ENCODE measurements at places on chromosomes 7 and 10. TPM values are rescaled to one million over a fixed set of nuclear protein-coding genes. Genes with fewer than 3 reads are reported as not detected.

DNA sequence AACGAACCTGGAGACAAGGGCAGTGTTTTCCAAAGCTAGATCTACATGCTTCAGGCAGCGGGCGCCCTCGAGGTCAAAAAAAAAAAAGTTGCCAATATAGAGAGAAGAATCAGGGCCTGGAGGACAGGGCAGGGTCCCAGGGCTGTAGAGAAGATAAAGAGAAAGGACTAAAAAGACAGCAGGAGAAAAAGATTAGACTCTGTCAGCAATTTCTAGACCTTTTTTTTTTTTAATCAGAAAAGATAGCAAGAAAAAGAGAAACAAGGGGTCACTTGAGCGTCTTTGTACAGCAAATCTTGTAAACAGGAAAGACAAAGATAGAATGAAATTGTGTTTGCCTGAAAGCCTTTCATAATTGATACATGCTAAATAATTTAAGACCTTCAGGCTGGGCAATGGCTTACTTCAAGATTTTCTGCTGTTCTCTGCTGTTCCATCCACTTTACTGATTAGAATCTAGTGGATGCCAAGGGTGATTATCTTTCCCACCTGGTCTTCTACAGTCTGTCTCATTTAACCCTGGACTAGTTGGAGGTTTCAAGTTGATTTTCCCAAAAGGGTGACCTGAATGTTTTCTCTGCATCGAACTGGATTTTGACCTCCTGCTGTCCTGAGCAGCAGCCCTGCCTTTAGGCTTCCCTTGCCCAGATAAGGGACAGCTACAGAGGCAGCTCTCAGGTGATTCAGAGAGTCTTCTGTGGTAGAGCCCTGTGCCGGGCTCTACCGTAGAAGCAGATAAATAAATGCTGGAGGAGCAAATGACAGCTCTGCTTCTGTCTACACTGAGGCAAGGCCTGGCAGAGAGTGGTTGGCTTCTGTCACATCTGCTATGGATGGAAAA, 5.1 kb downstream of the LMOD2 start:
- no peaks in the 10 kb centered on the region for H3K27me3 ChIP-seq
- no peak overlapping the region for H3K27ac ChIP-seq
- H3K36me3 ChIP-seq = no peaks in the 10 kb centered on the region
- H3K4me1 ChIP-seq = no peaks in the 10 kb centered on the region
- DNase-seq = no peak

- DNase-seq = no peak
- H3K27me3 ChIP-seq = no peaks in the 10 kb centered on the region
- H3K27ac ChIP-seq = no peak overlapping the region
- no peaks in the 10 kb centered on the region for H3K4me1 ChIP-seq
These were observed 33.0 kb downstream of the TMEM106B start for GRCh38 chr7:12244129-12244528.

GRCh38 chr7:151679071-151679708, 159.5 kb upstream of the RHEB start:
- no peak overlapping the region for H3K27ac ChIP-seq
- DNase-seq = no peak
- no peak overlapping the region for H3K4me3 ChIP-seq

GRCh38 chr10:44424298-44424697, 39.4 kb upstream of the CXCL12 start:
- H3K4me1 ChIP-seq = no peaks in the 10 kb centered on the region
- H3K36me3 ChIP-seq = no peaks in the 10 kb centered on the region
- no peak overlapping the region for H3K27ac ChIP-seq
- no peak for DNase-seq

- H3K4me3 ChIP-seq = no peak overlapping the region
- no peak for DNase-seq
- H3K27ac ChIP-seq = no peak overlapping the region
- no peaks in the 10 kb centered on the region for H3K4me1 ChIP-seq
- H3K27me3 ChIP-seq = no peaks in the 10 kb centered on the region
- no peaks in the 10 kb centered on the region for H3K36me3 ChIP-seq
These were observed 232.8 kb downstream of the GLRX3 start for GRCh38 chr10:130368761-130369560.

DNA sequence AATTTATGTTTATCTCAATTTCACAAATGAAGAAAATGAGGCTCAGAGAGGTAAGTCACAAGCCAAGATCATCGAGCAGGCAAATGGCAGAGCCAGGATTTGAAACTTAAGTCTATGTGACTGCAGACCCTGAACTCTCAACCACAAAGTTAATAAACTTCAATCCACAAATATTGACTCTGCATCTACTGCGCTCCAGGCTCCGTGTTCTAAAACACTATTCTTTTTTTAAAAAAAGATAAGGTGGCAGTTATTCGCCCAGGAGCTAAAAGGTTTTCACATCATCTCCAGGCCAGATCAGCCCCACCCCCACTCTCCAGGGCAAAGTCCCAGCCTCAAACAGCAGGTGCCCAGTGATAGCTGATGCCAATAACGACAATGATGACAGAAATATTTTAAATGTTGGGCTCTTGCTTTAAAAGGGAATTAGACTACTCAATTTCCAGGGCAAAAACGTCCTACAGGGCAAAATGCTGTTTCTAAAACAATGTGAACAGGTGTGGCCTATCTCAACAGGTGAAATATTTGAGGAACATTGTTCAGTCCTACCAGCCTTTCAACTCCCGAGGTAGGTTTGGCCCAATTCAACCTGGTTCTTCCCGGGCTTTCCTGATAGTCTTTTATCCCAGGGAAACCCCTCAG, 85.2 kb downstream of the SORBS1 start:
- H3K4me3 ChIP-seq = no peak overlapping the region
- no peak overlapping the region for H3K27ac ChIP-seq
- peaks cover 3% of the 10 kb centered on the region for H3K4me1 ChIP-seq

- H3K27ac ChIP-seq = no peak overlapping the region
- H3K4me3 ChIP-seq = no peak overlapping the region
- H3K4me1 ChIP-seq = no peaks in the 10 kb centered on the region
- no peaks in the 10 kb centered on the region for H3K27me3 ChIP-seq
- no peaks in the 10 kb centered on the region for H3K36me3 ChIP-seq
- no peak for DNase-seq
These were observed 493.9 kb downstream of the PLXNA4 start for GRCh38 chr7:132082394-132082793.

- H3K4me1 ChIP-seq = peaks cover 38% of the 10 kb centered on the region
- no peak overlapping the region for H3K4me3 ChIP-seq
- H3K27me3 ChIP-seq = no peaks in the 10 kb centered on the region
- no peaks in the 10 kb centered on the region for H3K36me3 ChIP-seq
- no peak for DNase-seq
These were observed 159.7 kb downstream of the RTKN2 start for GRCh38 chr10:62108759-62109586.

- peaks cover 3% of the 10 kb centered on the region for H3K27me3 ChIP-seq
- H3K4me3 ChIP-seq = no peak overlapping the region
- no peaks in the 10 kb centered on the region for H3K36me3 ChIP-seq
- no peaks in the 10 kb centered on the region for H3K4me1 ChIP-seq
- H3K27ac ChIP-seq = no peak overlapping the region
These were observed 152.5 kb downstream of the DIP2C start for GRCh38 chr10:536935-537334.

GRCh38 chr7:18515067-18515466, 19.5 kb downstream of the HDAC9 start:
- H3K27ac ChIP-seq = no peak overlapping the region
- no peaks in the 10 kb centered on the region for H3K36me3 ChIP-seq
- H3K4me1 ChIP-seq = no peaks in the 10 kb centered on the region
- H3K27me3 ChIP-seq = no peaks in the 10 kb centered on the region

GRCh38 chr7:132380059-132380458, 196.2 kb downstream of the PLXNA4 start:
- H3K36me3 ChIP-seq = no peaks in the 10 kb centered on the region
- DNase-seq = no peak
- H3K4me1 ChIP-seq = no peaks in the 10 kb centered on the region
- H3K4me3 ChIP-seq = no peak overlapping the region
- H3K27me3 ChIP-seq = peaks cover 2% of the 10 kb centered on the region
- H3K27ac ChIP-seq = no peak overlapping the region

DNA sequence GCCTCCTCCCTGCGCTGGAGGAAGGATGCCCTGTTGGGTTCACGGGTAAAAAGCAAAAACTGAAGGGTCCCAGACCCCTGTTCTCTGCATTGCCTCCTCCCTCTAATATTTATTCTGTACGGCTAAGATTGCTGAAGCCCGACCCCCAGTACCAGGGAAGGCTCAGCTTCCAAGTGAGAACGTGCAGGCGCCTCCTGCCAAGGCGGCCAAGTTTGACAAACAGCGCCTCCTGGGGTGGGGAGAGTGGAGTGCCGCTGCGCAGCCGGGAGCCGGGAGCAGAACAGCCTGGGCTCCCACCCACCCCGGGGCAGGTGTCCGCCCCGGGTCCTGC, 4.7 kb upstream of the EBF3 start:
- no peaks in the 10 kb centered on the region for H3K36me3 ChIP-seq
- no peak overlapping the region for H3K4me3 ChIP-seq
- H3K27ac ChIP-seq = no peak overlapping the region
- H3K27me3 ChIP-seq = peaks cover 7% of the 10 kb centered on the region
- DNase-seq = no peak

DNA sequence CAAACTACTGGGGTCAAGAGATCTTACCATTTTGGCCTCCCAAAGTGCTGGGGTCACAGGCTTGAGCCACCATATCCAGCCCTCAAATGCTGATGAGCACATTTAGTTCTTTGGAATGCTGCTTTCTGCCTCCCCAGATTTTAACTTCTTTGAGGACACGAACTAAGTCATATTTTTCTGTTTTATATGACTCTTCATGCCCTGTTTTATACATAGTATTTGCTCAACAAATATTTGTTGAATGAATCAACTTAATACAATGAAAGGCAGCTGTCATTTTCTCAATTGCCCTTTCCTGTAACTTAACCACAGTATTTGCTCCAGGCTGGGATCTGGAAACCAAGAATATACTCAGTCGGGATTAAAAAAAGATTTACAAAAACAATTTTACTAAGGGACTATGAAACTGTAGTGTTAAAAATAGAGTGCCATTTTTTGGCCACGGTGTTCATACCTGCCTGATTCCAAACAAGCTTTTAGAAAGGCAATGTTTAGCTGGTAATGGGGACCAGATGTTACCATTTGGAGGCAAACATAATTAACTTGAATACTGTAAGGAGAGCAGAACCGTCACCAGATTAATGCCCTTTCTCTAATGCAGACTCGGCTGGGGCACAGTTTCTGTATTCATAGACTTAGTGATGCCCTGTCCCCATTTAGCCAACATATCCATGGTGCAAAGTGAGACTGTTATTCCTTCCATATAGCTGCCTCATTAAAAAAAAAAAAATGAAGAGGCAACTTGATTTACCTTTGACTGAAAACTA, 117.6 kb downstream of the NRP1 start:
- no peaks in the 10 kb centered on the region for H3K4me1 ChIP-seq
- H3K4me3 ChIP-seq = no peak overlapping the region
- no peak overlapping the region for H3K27ac ChIP-seq
- no peaks in the 10 kb centered on the region for H3K36me3 ChIP-seq

- no peak for DNase-seq
- H3K4me1 ChIP-seq = no peaks in the 10 kb centered on the region
- H3K27me3 ChIP-seq = no peaks in the 10 kb centered on the region
- no peak overlapping the region for H3K4me3 ChIP-seq
- H3K27ac ChIP-seq = no peak overlapping the region
These were observed 310.9 kb upstream of the NRG3 start for GRCh38 chr10:81564143-81564542.

DNA sequence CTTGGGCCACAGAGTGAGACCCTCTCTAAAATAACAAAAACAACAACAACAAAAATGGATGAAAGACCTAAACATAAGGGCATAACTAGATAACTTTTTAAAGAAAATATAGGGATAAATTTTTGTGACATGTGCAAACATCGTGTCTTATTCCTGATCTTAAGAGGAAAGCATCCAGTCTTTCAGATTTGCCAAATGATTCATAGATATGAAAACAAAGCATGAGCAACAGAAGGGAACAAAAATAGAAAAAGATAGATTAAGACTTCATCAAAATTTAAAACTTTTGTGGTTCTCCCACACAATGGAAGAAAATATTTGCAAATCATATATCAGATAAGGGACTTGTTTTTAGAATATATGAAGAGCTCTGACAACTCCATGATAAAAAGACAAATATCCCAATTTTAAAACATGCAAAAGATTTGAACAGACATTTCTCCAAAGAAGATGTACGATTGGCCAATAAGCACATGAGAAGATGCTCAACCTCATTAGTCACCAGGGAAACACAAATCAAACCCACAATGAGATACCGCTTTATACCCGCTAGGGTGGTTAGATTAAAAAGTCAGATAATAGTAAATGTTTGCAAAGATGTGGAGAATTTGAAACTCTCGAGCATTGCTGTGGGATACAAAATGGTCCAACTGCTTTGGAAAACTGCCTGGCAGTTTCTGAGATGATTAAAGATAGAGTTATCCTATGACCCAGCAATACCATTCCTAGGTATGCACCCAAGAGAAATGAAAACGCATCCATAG, 20.3 kb downstream of the PPIF start:
- H3K4me3 ChIP-seq = no peak overlapping the region
- H3K36me3 ChIP-seq = no peaks in the 10 kb centered on the region
- no peak overlapping the region for H3K27ac ChIP-seq
- no peak for DNase-seq
- no peaks in the 10 kb centered on the region for H3K4me1 ChIP-seq

DNA sequence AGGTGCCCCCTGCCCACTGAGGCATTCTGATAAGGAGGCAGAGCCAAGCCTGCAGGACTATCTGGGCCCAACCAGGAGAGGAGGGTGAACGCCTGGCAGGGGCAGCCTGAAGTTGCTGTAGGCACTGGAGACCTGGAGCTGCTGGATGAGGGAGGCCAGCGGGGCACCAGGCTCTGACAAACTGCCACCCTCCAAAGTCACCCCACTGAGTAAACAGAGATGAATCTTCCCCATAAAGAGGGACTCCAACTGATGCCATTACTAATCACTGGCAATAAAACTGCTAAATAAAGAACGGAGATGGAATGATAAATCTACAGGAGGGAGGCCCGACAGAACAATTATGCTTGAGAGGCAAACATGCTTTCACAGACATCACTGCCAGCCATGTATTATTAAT, 44.2 kb downstream of the DRGX start:
- no peak overlapping the region for H3K27ac ChIP-seq
- no peak for DNase-seq
- no peaks in the 10 kb centered on the region for H3K27me3 ChIP-seq
- no peaks in the 10 kb centered on the region for H3K4me1 ChIP-seq
- H3K4me3 ChIP-seq = no peak overlapping the region

The JAKMIP3 gene
- total RNA-seq = not detected

The NYAP1 gene
- total RNA-seq = 0.15 TPM

The CALHM3 gene
- 0.16 TPM for total RNA-seq

The SLIT1 gene
- total RNA-seq = 0.15 TPM

The GBF1 gene
- total RNA-seq = 38.8 TPM

The ZNF365 gene
- not detected for total RNA-seq

The SUN3 gene
- total RNA-seq = not detected

The GPRIN2 gene
- 0.13 TPM for total RNA-seq

All from GM12878 (cell line).